ENCODE measurements at places on chromosomes 16 and 17. TPM values are rescaled to one million over a fixed set of nuclear protein-coding genes. Genes with fewer than 3 reads are reported as not detected.

- H3K27me3 ChIP-seq = no peaks in the 10 kb centered on the region
- H3K4me1 ChIP-seq = no peaks in the 10 kb centered on the region
- H3K4me3 ChIP-seq = no peak overlapping the region
- 0 out of 2 replicates have a peak, but pooled peaks cover 5% of the 10 kb centered on the region for H3K36me3 ChIP-seq
- DNase-seq = no peak
Measured at GRCh38 chr16:84464116-84464515, 40.3 kb downstream of the MEAK7 start.

DNA sequence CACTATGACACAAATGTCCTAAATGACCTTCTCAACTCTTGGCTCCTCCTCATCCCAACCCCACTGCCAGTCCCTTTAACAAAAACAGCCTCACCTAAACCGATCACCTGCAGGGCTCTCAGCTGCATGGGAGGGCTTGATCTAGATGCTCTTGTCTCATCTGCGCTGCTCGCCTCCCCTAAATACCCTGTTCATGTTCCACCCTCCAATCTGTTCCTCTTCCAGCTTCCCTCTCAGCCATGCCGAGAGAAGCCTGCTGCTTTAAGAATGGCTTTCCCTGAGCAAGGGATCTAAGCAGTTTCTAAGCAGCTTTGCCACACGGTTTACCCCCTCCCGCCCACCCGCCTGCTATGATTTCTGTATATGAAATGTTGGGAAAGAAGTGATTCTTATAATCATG lies 23.7 kb downstream of the PIPOX start:
- no peaks in the 10 kb centered on the region for H3K4me1 ChIP-seq
- H3K27ac ChIP-seq = no peak overlapping the region
- DNase-seq = no peak
- H3K36me3 ChIP-seq = no peaks in the 10 kb centered on the region

- no peak overlapping the region for H3K4me3 ChIP-seq
- no peaks in the 10 kb centered on the region for H3K36me3 ChIP-seq
- no peaks in the 10 kb centered on the region for H3K4me1 ChIP-seq
- no peak for DNase-seq
- no peak overlapping the region for H3K27ac ChIP-seq
- no peaks in the 10 kb centered on the region for H3K27me3 ChIP-seq
Measured at GRCh38 chr16:87003414-87003755, 313.8 kb downstream of the C16orf95 start.

- H3K27ac ChIP-seq = no peak overlapping the region
- no peak for DNase-seq
- peaks cover 9% of the 10 kb centered on the region for H3K4me1 ChIP-seq
- no peak overlapping the region for H3K4me3 ChIP-seq
- no peaks in the 10 kb centered on the region for H3K27me3 ChIP-seq
Measured at GRCh38 chr16:12612598-12613101, 191.0 kb downstream of the CPPED1 start.

GRCh38 chr17:78341559-78342448 lies 18.1 kb downstream of the SOCS3 start:
- H3K36me3 ChIP-seq = no peaks in the 10 kb centered on the region
- no peak overlapping the region for H3K27ac ChIP-seq
- peaks cover 39% of the 10 kb centered on the region for H3K4me1 ChIP-seq
- H3K4me3 ChIP-seq = no peak overlapping the region
- H3K27me3 ChIP-seq = peaks cover 3% of the 10 kb centered on the region
- no peak for DNase-seq

- H3K4me3 ChIP-seq = no peak overlapping the region
- no peaks in the 10 kb centered on the region for H3K36me3 ChIP-seq
- H3K27ac ChIP-seq = no peak overlapping the region
- no peaks in the 10 kb centered on the region for H3K4me1 ChIP-seq
- no peak for DNase-seq
Measured at GRCh38 chr16:59179446-59180082, 445.4 kb upstream of the GOT2 start.

GRCh38 chr16:66701516-66701915 lies 5.0 kb upstream of the CMTM4 start:
- H3K27me3 ChIP-seq = no peaks in the 10 kb centered on the region
- H3K4me1 ChIP-seq = peaks cover 4% of the 10 kb centered on the region
- H3K27ac ChIP-seq = no peak overlapping the region
- no peaks in the 10 kb centered on the region for H3K36me3 ChIP-seq
- H3K4me3 ChIP-seq = no peak overlapping the region

DNA sequence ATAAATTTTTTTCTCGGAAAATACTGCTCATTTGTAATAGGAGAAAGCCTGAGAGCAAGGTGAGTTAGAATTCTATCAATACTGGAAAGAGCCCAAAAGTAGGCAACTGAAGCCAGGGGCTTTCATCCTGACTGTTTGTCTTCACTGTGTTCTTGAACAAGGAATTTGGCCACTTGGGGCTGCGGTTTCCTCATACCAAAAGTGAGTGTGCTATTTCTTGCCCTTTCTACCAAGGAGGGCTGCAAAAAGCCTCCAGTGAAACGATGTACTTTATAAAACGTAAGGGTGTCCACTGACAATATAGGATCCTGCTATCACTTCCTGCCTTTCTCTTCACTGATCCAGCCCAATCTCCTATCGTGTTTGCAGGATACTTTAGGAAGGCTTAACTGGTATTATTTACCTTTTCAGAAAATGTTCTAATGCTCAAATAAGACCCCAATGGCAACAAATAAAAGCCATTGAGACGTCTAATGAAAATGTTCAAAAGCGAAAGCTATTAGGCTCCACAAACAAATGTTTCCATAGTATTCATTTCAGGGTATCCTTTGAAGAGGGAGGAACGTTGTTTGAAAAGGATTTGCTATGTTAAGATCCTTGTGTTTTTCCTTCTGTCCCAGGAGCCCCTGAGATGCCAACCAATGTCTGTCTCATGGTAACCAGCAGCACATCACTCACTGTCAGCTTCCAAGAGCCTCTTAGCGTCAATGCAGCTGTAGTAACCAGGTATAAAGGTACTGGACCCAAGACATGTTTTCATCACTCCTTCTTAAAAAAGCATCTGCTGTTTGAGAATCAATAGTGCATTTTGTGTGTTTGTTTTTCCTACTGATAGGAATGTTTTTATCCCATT lies 219.3 kb upstream of the NOG start:
- no peak overlapping the region for H3K4me3 ChIP-seq
- H3K27ac ChIP-seq = no peak overlapping the region
- no peaks in the 10 kb centered on the region for H3K4me1 ChIP-seq
- no peaks in the 10 kb centered on the region for H3K36me3 ChIP-seq

- no peak for DNase-seq
- H3K4me3 ChIP-seq = peak within 1 kb of the TSS; percentile 54
- no peak within 1 kb of the TSS for H3K27ac ChIP-seq
- peaks cover 11% of the 10 kb centered on the region for H3K4me1 ChIP-seq
- H3K27me3 ChIP-seq = no peaks in the 10 kb centered on the region
- no peaks in the 10 kb centered on the region for H3K36me3 ChIP-seq
Measured at GRCh38 chr16:90018652-90019542, at the start of gene DBNDD1. Gene DBNDD1 (minus strand): TSS chr16:90019456. CDS start chr16:90019341, 115 bp downstream.

DNA sequence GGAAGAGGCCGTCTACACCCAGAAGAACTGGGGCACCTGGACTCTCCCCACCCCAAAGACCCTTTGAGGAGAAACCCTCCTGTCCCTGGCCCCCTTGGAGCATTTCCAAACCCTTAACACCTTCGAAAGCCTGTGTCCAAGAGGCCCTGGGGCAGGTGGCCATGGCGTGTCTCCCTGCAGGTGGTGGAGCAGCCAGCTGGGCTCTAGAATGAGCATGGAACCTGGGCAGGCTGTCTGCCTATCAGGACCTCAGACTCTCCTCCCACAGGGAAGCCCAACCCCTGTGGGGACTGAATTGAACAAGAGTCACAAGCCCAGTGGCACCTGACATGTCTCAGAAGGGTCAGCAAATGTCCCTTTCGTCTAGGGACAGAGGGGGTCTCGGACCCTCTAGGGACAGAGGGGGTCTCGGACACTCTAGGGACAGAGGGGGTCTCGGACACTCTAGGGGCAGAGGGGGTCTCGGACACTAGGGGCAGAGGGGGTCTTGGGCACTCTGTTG lies 8.4 kb downstream of the CBX4 start:
- H3K4me1 ChIP-seq = no peaks in the 10 kb centered on the region
- DNase-seq = no peak
- H3K27ac ChIP-seq = no peak overlapping the region
- H3K27me3 ChIP-seq = no peaks in the 10 kb centered on the region

The CCL1 gene
- not detected for total RNA-seq

The ODAD4 gene
- total RNA-seq = 0.67 TPM

The CPNE7 gene
- total RNA-seq = 3.7 TPM

The FBXW10B gene
- 0.26 TPM for total RNA-seq

The DNASE1L2 gene
- total RNA-seq = 5.2 TPM

The SYNRG gene
- total RNA-seq = 37.8 TPM

The CCL4L2 gene
- 26.9 TPM for total RNA-seq
